ENCODE measurements at places on chromosomes 11 and 22.

GRCh38 chr11:27158456-27159334 lies 118.1 kb downstream of the BBOX1 start:
- no peak for DNase-seq

DNA sequence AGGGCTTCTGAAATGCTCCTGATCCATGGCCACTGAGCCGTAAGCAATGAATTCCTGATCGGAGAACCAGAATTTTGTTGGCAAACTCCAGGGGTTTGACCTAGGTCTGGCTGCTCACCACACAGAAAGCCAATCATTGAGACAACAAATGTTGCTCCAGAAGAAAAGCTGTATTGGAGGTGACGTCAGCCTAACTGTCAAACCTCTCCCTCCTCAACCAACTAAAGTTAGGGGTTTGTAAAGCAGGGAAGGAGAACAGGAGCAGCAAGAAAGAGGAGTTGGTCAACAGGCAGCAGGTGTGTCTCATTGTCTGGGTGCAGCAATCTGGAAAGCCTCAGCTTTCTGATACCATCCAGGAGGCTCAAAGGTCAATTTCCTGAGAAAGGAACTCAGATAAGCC lies 133.7 kb upstream of the SEZ6L start:
- DNase-seq: no peak

GRCh38 chr11:125373426-125374391 lies 122.4 kb downstream of the FEZ1 start:
- no peak for DNase-seq

DNA sequence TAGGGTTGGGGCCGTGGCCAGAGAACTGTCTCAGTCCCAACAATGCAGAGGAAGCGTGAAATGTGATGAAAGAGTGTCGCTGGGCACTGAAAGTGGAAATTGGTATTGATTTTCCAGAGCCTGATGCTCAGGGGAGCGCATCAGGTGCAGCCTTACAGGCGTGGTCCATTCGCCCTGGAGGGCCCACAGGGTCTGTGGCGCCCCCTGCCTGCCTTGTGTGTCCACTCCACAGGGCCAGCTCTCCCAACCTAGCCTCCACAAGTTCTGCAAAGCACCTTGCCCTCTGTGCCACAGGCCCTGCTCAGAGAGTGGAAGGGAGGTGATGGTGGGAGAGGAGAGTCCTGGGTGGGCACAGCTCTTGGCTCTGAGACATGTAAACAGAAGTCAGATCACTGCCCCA lies 54.9 kb upstream of the LMO1 start:
- DNase-seq: no peak

Measured in stimulated activated CD8-positive, alpha-beta memory T cell treated with anti-CD3 and anti-CD28 coated beads, Interleukin-7, amount 100 ng/mL, for 4 hours (primary cell).